ENCODE measurements at places on chromosomes 5 and 9.

GRCh38 chr9:135857843-135858242 is 49.5 kb downstream of the CAMSAP1 start:
- no peaks in the 10 kb centered on the region for H3K27me3 ChIP-seq
- H3K4me1 ChIP-seq, result peaks cover 10% of the 10 kb centered on the region
- peaks cover 10% of the 10 kb centered on the region for H3K36me3 ChIP-seq
- no peak overlapping the region for H3K4me3 ChIP-seq

DNA sequence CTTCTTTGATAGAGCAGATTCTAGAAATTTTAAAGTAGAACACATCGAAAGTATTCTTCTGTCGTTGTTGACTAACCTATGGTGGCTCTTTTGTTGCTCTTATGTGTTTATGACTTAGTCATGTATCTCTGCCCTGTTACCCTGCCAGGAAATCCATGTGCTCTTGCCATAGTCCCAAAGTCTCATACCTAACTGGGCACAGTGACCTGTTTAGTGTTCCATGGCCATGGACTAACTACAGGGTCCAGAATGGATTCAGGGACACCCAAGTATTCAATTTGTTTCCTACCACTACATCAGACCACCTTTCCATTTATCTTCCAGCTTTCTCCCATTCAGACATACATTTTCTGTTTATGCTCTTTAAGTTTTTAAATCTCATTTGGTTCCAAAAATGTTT is 18.0 kb downstream of the SLC44A1 start:
- H3K27ac ChIP-seq, result no peak overlapping the region
- H3K4me1 ChIP-seq, result peaks cover 40% of the 10 kb centered on the region
- H3K27me3 ChIP-seq, result no peaks in the 10 kb centered on the region
- no peak for DNase-seq

DNA sequence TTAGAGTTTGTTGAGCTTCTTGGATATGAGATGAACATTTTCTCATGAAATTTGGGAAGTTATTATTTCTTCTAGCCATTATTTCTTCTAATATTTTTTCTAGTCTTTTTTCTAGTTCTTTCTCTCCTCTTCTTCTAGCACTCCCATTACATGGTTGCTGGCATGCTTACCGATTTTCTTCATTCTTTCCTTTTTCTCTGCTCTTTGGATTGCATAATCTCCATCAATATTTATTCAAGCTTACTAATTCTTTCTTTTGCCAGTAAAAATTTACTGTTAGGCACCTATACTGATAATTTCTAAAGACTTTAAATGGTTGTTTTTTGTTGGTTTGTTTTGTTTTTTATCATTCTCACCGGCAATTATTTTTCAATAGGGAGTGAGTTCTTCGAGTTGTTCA is 114.8 kb upstream of the RASEF start:
- H3K27ac ChIP-seq, result no peak overlapping the region
- H3K36me3 ChIP-seq, result no peaks in the 10 kb centered on the region
- H3K27me3 ChIP-seq, result no peaks in the 10 kb centered on the region
- no peaks in the 10 kb centered on the region for H3K4me1 ChIP-seq
- no peak overlapping the region for H3K4me3 ChIP-seq

GRCh38 chr5:150347003-150347402 is 10.5 kb upstream of the TCOF1 start:
- no peak for DNase-seq
- H3K4me3 ChIP-seq, result no peak overlapping the region
- no peak overlapping the region for H3K27ac ChIP-seq
- H3K27me3 ChIP-seq, result no peaks in the 10 kb centered on the region
